ENCODE measurements at places on chromosomes 16 and 17. TPM values are rescaled to one million over a fixed set of nuclear protein-coding genes. Genes with fewer than 3 reads are reported as not detected.

Gene TBC1D28
- not detected for total RNA-seq

Gene ITGAX
- total RNA-seq: 2.0 TPM

Gene LPO
- not detected for total RNA-seq

Gene MRPS34
- 125 TPM for total RNA-seq

Gene C17orf107
- total RNA-seq: 2.4 TPM

Gene FBXO39
- total RNA-seq: 3.6 TPM

Gene PRSS21
- total RNA-seq: 33.5 TPM

DNA sequence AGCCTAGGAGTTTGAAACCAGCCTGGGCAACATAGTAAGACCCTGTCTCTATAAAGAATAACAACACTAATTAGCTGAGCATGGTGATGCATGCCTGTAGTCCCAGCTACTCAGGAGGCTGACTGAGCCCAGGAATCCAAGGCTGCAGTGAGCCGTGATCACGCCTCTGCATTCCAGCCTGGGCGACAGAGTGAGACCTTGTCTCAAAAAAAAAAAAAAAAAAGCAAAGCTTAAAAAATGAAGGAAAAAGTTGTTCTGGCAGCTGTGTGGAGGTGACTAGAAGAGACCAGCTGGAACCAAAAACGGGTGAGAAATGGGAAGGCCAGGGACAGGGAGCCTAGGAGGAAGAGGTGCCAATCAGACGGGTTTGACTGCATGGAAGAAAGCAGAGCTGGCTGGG, 4.2 kb downstream of the BCL7C start:
- no peaks in the 10 kb centered on the region for H3K27me3 ChIP-seq
- H3K4me3 ChIP-seq: no peak overlapping the region
- DNase-seq: no peak
- H3K27ac ChIP-seq: no peak overlapping the region

GRCh38 chr16:14446796-14447195, 183.3 kb downstream of the PARN start:
- H3K36me3 ChIP-seq: no peaks in the 10 kb centered on the region
- H3K4me1 ChIP-seq: no peaks in the 10 kb centered on the region
- H3K4me3 ChIP-seq: no peak overlapping the region
- no peak overlapping the region for H3K27ac ChIP-seq

DNA sequence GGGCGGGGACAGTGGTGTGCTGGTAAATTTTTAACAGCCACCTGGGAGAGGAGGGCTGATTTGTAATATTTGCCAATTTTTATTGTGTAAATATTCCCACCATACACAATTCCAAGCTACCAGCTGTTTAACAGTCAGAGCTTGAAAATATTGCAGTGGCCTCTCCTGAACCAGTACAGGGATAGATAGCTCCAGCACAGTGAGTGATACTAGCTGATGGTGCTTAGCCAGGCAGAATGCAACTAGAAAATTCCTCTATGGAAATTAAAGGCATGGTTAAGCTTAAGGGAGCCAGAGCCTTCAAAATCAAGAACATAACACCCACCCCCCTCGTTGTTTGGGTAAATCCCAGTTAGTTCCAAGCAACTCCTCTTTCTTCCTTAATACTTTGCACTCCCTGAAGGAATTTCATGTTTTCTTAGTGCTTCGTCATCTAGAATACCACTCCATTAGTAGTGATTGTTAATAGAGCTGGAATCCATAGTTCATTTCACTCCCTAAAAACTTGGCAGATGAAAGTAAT, 96.6 kb downstream of the CYB561 start:
- no peaks in the 10 kb centered on the region for H3K27me3 ChIP-seq
- H3K27ac ChIP-seq: no peak overlapping the region
- H3K36me3 ChIP-seq: no peaks in the 10 kb centered on the region
- DNase-seq: no peak
- no peaks in the 10 kb centered on the region for H3K4me1 ChIP-seq

GRCh38 chr17:56752263-56752836, 81.4 kb downstream of the C17orf67 start:
- peaks cover 3% of the 10 kb centered on the region for H3K27me3 ChIP-seq
- no peak overlapping the region for H3K4me3 ChIP-seq
- no peaks in the 10 kb centered on the region for H3K4me1 ChIP-seq

DNA sequence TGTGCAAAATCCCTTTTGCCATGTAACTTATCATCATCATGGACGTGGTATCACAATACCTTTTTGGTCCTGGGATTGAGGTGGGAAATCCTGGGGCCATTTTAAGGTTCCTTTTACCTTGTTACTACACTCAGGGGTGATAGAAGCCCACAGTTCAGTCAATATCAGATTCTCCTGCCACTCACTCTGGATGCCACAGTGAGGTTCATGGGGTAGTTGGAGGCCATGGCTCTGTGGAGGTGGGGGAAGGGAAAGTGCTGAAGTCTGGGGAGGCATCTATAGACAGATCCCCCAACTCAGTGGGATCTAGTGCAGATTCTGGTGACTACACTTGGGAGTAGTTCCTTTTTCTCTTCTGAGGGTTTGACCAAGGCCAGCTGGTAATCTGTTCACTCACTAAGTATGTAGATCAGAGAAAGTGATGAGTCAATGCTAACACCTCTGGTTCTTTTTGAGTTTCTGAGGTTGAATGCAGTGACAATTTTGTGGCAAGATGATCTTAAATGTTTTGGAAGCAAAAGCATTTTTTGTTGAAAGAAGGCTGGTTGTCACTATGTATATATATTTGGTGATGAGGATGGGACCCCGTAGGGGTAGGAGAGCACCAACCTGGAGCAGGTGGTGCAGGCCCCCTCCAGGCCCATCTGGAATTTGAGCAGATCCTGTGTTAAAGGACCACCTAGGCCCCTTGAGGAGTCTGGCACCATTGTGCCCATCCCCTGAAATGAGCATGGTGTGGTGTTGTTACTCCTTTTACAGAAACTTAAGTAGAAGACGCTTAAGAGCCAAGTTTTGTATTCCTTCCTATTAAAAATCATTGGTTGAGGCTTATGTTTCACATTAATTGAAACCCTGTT, 18.8 kb upstream of the IRF8 start:
- H3K4me1 ChIP-seq: no peaks in the 10 kb centered on the region
- H3K27me3 ChIP-seq: peaks cover 12% of the 10 kb centered on the region
- no peaks in the 10 kb centered on the region for H3K36me3 ChIP-seq
- H3K27ac ChIP-seq: no peak overlapping the region

GRCh38 chr16:89157778-89158177, 13.8 kb upstream of the CDH15 start:
- H3K36me3 ChIP-seq: no peaks in the 10 kb centered on the region
- H3K27me3 ChIP-seq: no peaks in the 10 kb centered on the region
- peaks cover 7% of the 10 kb centered on the region for H3K4me1 ChIP-seq
- no peak overlapping the region for H3K4me3 ChIP-seq
- H3K27ac ChIP-seq: no peak overlapping the region
- DNase-seq: no peak

DNA sequence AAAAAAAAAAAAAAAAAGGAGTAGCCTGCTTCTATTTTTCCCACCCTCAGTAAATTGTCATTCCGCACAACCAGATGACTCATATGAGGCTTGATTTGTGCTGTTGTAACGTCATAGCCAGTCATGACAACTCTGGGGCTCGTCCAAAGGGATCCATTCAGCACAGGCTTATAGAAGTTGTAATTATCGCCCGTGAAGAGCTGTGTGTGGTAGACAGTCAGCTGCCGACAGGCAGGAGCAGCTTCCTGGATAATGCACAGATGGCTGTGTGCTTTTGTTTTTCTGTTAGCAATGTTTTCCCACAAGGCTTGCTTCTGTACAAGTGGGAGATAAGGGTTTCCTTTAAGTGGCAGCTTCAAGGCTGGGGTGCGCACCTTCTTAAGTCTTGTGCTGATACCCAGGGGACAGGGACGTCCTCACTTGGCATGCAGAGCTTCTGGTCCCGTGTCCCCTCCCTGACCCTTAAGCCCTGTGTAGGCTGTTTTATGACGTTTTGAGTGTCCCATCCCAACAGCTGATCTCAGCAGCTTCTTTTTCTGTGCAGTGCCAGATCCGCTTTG, 26.0 kb downstream of the SNX29 start:
- no peaks in the 10 kb centered on the region for H3K4me1 ChIP-seq
- no peak for DNase-seq
- H3K27ac ChIP-seq: no peak overlapping the region
- no peaks in the 10 kb centered on the region for H3K27me3 ChIP-seq
- no peak overlapping the region for H3K4me3 ChIP-seq

DNA sequence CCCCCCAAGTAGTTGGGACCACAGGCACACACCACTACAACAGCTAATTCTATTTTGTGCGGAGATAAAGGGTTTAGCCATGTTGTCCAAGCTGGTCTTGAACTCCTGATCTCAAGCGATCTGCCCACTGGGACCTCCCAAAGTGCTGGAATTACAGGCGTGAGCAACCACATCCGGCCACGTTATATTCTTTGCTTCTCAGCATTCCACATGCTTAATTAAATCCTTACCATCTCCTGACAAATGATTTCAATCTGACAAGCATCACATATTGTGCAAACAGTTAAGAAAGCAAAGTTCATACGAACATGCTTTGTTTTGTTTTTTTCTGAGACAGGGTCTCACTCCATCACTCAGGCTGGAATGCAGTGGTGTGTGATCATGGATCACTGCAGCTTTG, 18.2 kb downstream of the HIGD1B start:
- no peak overlapping the region for H3K4me3 ChIP-seq
- H3K27me3 ChIP-seq: no peaks in the 10 kb centered on the region
- H3K36me3 ChIP-seq: peaks cover 2% of the 10 kb centered on the region
- H3K27ac ChIP-seq: no peak overlapping the region

DNA sequence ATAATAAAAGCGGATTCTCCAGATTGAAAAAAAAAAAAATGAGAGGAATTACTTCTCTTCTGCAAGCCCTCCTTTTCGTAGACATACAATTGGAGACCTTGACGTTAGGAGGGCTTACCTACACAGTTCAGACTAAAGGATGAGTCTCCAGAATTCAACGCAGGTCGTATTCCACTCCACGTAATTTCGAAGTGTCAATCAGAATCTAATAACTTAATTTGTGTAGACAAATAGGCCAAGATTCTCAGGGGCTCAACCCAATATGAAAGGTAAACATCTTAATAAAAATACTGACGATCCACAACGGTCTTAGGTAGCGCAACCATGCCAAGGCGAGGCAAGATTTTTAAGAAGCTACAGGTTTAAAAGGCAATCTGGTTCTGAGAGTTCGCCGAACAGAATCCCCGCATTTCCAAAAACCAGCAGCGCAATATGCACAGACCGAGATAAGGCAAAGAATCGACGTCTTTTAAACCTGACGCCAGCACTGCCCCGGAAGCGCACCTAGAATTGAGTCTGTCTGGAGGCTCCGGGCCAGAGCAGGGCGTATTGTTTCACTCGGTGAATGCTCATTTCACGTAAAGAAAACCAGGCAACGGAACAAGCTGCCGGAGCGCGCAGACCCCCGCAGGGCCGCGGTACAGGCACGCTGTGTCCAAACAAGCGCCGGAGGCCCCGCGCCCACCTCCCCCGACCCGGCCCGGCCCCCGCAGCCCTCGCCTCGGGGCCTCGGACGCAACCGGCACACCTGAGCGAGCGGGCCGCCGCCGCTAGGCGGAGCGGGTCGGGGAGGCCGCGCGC, 623 bp downstream of the MBTPS1 start:
- no peaks in the 10 kb centered on the region for H3K27me3 ChIP-seq
- peak overlapping the region; percentile 66 for H3K4me3 ChIP-seq
- peaks cover 3% of the 10 kb centered on the region for H3K4me1 ChIP-seq
- DNase-seq: peak; percentile 41

GRCh38 chr16:54936201-54936978, 5.7 kb downstream of the IRX5 start:
- peak; percentile 40 for DNase-seq
- no peaks in the 10 kb centered on the region for H3K36me3 ChIP-seq
- no peaks in the 10 kb centered on the region for H3K27me3 ChIP-seq
- peak overlapping the region; percentile 75 for H3K4me3 ChIP-seq

DNA sequence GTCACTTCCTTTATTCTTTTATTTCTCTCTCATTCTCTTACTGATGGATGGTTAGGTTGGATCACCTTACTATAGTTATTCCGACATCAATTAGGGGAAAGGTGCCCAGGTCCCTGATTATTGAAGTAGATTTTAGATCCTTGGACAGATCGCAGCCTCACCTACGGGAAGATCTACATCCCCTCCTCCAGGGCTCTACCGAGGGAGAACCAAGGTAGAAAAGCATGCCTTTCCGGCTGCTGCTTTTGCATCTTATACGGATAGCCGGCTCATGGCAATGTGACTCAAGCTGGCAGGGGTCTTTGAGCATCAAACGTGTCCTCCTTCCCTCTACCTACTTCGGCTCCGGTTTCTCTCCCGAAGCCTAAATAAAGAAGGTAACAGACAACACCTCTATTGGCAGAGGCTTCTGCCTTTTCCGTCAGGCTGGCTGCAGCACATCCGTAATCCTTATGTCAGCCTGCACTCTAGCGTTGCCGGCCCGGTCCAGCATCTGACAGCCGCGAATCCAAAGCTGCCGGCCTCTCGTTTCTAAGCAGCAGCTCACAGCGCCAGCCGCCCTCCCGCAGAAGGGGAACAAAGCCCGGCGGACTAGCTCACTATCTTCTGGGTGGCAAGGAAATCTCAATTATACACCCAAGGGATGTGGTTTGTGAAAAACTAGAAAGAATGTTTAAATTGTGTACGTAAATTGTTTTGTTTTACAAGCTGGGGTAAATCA, 46.9 kb downstream of the IRX6 start:
- peak; percentile 60 for DNase-seq
- no peaks in the 10 kb centered on the region for H3K27me3 ChIP-seq
- no peaks in the 10 kb centered on the region for H3K36me3 ChIP-seq
- H3K4me3 ChIP-seq: no peak overlapping the region
- H3K4me1 ChIP-seq: no peaks in the 10 kb centered on the region
- H3K27ac ChIP-seq: no peak overlapping the region

- no peak for DNase-seq
- H3K4me1 ChIP-seq: no peaks in the 10 kb centered on the region
- H3K27me3 ChIP-seq: no peaks in the 10 kb centered on the region
- H3K4me3 ChIP-seq: no peak overlapping the region
Observed at GRCh38 chr16:2054543-2055245, 6.9 kb downstream of the TSC2 start.

- no peaks in the 10 kb centered on the region for H3K27me3 ChIP-seq
- H3K4me1 ChIP-seq: no peaks in the 10 kb centered on the region
- no peak overlapping the region for H3K27ac ChIP-seq
Observed at GRCh38 chr16:12742741-12743140, 60.9 kb downstream of the CPPED1 start.

DNA sequence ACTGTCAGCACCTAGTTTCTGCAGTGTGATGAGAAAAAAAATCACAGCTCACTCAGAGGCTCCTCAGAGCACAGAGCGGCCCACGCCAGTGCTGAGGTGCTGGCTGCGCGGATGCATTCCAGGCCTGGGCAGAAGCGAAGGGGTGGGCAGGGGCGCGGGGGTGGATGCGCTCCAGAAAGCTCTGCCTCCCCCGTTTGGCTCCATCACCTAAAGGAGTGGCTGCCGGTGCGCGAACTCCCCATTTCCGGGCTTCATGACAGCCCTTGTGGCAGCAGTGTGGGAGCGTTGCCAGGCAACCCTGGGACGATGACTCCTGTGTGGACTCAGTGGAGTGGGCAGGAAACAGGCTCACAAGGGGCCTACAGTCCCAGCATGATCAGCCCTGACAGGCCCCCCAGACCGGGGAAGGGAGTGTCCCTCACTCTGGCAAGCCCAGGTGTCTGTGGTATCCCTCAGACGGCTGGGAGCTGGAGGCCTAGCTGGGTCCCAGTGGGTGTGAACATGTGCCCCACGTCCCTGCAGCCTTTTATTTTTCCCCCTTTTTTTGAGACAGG, 32.8 kb upstream of the NUDT16L1 start:
- H3K4me1 ChIP-seq: no peaks in the 10 kb centered on the region
- H3K4me3 ChIP-seq: no peak overlapping the region
- H3K27ac ChIP-seq: no peak overlapping the region
- H3K36me3 ChIP-seq: no peaks in the 10 kb centered on the region
- no peaks in the 10 kb centered on the region for H3K27me3 ChIP-seq

Measured in prostate gland (tissue), 2 donors.